Ammon's horn (tissue), 1 donor: ENCODE measurements at places on chromosomes 1 and 21.

- DNase-seq, result no peak
These were observed 675.5 kb upstream of the CXADR start for GRCh38 chr21:16837321-16837720.

DNA sequence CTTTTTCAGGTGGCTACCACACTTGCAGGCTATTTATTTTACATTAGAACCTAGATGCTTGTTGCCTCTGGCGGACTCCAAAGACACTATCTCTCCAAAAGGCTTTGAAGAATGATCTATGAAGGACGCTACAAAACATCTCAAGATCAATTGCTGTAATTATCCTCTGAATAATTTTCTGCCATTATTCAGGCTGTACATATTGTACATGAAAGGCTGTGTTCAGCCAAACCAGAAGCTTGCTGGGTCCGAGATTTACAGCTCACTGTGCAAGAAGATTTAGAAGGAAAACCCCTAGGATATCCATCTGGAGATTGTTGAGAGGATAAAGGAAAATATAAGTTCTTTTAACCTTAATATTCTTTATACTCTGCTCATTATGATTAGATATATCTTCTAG lies 523.6 kb upstream of the PLXNA2 start:
- DNase-seq, result no peak

- DNase-seq, result no peak
These were observed 1.6 kb upstream of the IRF6 start for GRCh38 chr1:209807509-209807908.

- DNase-seq, result no peak
These were observed 12.4 kb downstream of the HYI start for GRCh38 chr1:43441166-43441893.
